T1000 (cell line): ENCODE measurements at places on chromosomes 5 and 9.

- DNase-seq: no peak
These were observed 2.6 kb upstream of the PLAA start for GRCh38 chr9:26949637-26950069.

GRCh38 chr5:10355071-10355889, 1.8 kb downstream of the MARCHF6 start:
- DNase-seq: no peak

GRCh38 chr5:168770036-168770498, 190.9 kb upstream of the PANK3 start:
- DNase-seq: no peak

DNA sequence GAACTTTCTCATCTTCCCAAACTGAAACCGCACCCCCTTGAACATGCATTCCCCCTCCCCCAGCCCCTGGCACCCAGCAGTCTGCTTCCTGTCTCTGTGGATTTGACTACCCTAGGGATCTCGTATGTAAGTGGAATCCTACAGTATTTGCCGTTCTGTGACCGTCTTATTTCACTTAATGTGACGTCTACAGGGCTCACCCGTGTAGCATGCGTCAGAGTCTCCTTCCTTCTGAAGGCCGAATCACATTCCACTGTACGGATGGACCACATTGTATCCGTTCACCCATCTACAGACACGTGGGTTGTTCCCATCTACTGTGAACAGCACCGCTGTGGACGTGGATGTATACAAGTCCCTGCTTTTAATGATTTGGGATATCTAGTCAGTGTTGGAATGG, 4.5 kb downstream of the PRRX2 start:
- DNase-seq: no peak

- DNase-seq: no peak
These were observed 6.4 kb downstream of the GRIA1 start for GRCh38 chr5:153496835-153497234.

DNA sequence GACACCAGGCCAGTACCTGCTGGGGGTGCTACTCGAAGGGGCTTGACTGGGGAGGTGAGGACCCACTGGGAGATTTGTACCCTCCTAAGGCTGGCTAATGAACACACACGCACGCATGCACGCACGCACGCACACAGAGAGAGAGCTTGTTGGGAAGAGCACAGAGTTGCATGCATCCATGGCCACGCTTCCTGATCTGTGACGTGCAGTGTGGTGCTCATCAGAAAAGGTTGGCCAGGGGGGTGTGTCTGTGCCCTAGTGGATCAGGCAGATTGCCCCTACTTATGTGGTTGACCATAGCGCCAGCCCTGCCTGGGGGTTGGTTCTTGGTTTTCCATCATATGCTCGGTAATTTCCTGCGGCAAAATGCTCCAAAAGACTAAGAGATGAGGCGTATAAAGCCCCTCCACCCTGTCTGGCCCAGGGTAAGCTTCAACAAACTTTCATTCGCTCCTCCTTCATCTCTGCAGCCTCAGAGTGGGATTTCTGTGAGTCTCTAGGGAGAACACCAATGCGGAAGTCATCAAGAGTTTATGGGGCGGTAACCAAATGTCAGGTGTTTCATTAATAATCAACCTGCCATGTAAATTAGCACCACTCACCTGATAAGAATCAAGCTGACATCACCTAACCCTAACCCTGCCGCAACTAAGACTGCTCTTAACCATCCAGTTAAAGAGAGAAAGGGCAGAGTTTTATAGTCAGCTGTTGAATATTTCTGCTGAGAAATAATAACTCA, 8.0 kb upstream of the GFI1B start:
- no peak for DNase-seq

- DNase-seq: no peak
These were observed 59.2 kb downstream of the CDH18 start for GRCh38 chr5:19928562-19929421.

DNA sequence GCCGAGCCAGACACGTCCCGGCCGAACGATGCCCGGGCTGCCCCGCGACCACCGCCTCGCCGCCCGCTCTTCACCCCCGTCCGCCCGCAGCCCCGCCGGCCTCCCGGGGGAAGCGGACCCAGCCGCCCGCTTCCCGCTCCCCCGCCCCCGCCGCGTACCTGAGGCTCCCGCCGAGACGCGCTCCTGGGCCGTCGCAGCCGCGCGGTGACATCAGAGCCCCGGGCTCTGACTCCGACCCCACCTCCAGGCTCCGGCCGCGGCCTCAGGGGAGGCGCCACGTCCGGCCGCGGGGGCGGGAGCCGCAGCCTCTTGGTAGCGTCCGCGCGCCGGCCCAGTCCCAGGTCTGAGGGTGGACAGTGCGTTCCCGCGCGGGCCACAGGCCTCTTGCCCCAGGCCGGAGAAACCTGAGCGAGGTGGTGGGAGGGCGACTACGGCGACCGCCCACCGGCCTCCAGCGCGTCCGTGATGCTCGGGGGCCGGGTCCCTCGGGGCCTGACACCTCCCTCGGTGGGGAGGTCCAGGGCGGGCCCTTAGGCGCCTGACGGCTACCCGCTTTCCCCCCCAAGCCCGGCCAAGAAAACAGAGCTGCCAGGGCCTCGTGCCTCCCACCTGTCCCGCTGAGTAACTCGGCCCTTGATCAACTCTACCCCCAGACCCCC, at the start of gene SHROOM1:
SHROOM1 (minus strand) TSS at position 212 of the 659 bp plus-strand sequence. CDS start 4,507 bp downstream, outside the sequence.
- no peak for DNase-seq

DNA sequence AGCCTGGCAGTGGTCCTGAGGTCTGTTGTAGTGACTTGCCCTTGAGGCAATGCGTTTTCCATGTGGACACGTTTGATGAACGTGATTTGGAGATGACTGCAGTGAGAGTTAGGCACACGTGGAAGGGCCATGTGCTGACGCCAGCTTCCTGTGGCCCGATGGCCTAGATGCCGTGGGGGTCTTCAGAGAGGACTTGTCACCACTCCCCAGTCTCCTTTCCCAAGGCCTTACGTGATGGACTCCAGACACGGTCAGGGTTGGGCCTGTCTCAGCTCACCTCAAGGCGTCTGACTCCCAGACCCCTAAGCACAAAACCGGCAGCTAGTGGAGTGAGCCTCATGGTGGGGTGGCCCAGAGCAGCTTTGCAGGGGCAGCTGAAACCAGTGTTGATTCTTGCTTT, 92.9 kb downstream of the ANGPTL2 start:
- no peak for DNase-seq

DNA sequence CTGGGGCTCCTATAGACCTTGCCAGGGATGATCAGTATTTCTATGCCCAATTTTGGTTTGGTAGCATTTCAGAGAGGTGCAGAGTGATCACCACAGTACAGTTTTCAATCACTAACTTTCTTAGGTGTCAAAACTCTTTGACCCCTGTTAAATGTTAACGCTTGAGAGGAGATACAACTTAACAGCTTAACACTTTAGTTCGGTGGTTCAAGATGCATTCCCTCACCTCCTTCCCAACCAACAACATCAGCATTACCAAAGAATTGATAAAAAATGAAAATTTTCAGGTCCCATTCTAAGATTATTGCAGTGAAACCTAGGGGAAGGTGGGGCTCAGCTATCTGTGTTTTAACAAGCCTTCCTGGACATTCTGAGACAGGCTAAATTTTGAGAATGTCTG, 16.2 kb downstream of the ALDH1A1 start:
- no peak for DNase-seq

DNA sequence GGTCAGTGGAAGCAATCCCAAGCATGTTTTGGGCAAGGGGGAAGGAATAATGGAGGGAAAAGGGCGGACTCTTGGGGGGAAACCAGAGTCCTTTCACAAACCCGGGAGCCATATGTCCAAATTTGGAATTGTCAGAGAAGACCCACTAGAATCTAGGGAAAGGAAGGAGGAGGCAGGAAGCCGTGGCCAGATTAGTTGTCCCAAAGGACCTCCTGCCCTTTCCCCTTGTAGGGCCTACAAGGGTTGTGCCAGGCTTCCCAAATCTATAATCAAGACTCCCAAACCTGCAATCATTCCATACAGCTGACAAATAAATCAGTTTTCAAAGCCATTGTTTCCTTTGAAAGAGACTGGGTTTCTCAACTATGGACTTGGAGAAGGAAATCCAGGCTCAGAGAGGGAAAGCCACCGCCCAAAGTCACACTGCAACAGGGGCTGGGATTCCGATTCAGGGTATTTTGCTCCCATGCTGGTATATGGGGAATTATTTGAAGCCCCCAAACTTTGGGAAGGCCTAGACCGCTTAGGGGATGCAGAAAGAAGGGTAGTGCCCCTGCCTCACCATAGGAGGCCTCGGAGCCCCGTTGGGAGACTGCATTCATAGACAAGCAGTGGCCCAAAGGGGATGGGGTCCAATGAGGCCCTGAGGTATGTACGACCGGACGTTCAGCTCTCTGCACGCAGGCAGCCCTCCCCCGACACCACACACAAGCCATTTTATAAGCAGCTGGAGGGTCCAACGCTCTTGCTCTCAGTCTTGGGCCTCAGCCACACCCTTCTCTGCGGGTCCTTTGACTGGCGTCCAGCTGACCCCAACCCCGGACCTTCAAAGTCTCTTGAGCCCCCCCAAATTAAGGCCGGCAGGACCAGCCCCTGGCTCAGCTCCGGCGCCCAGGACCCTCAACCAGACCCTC, 815 bp downstream of the ANXA6 start:
- DNase-seq: no peak

DNA sequence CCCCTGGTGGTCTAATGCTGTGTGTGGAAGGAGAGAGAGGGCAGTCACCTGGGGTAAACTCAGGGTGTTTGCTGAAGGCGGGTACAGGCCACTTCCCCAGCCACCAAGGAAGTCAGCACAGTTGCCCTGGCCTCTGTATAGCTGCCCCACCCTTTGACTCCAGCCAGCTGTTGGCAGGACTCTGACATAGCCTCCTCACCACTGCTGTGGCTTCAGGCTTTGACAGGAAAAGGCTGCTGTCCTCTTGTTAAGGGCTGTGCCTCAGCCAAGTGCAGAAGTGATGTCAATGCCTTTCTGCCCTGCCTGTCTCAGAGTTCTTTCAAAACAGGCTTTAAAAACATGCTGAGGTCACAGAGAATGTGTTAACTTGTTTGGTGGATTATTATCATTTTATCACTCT, 487.2 kb upstream of the KLF4 start:
- DNase-seq: no peak

- no peak for DNase-seq
These were observed 6.7 kb upstream of the CDH6 start for GRCh38 chr5:31186672-31187267.

DNA sequence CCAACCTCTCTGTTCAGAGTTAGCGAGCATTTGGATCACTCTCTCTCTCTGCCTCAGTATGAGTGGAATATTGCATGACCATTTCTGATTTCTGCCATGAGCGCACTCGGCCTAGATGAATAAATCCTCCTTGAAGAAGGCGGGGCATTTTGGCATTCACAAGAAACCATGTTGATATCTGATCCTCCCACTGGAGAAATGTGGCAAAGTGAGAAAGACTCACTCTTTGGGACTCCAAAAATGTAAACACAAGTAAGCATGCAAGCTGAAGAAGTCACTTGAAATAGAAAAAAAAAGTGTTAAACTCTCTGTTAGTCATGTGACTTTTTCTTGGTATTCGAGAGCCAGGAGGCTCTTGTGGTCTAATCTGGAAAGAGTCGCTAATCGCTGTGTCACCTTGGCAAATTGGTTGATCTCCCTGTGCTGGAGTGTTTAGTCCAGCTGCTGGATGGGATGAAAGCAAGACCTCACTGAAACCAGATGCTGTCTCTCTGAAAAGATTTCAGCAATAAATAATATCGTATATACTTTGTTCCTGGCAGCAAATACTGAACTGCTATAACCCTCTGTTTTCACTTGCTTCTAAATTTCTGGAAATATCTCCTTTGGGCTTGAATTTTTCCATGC, 95.5 kb downstream of the GHR start:
- DNase-seq: no peak
